ENCODE measurements at places on chromosomes 1 and 21.
A peak's percentile ranks its signal among the peaks of the same experiment; 100 is the strongest.

DNA sequence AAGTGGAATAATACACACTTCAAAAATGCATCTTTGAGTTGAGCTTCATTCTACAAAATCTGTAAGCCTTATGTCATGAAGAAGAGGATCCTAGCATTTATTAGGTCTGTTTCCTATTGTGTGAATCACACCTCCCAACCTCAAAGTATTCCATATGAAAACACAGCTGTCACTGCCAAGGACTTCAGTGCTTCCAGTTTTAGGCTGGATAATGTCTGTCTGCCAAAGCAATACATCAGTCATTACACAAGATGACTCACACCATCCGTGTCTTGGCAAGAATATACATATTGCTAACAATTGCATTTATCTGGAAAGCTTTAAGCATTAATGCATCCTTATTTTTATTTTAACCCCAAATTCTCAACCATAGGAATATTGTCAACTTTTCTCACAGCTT lies 125.7 kb upstream of the TMPRSS15 start:
- no peak for DNase-seq

GRCh38 chr1:43990271-43991199 lies 864 bp upstream of the CCDC24 start:
- no peak for DNase-seq

DNA sequence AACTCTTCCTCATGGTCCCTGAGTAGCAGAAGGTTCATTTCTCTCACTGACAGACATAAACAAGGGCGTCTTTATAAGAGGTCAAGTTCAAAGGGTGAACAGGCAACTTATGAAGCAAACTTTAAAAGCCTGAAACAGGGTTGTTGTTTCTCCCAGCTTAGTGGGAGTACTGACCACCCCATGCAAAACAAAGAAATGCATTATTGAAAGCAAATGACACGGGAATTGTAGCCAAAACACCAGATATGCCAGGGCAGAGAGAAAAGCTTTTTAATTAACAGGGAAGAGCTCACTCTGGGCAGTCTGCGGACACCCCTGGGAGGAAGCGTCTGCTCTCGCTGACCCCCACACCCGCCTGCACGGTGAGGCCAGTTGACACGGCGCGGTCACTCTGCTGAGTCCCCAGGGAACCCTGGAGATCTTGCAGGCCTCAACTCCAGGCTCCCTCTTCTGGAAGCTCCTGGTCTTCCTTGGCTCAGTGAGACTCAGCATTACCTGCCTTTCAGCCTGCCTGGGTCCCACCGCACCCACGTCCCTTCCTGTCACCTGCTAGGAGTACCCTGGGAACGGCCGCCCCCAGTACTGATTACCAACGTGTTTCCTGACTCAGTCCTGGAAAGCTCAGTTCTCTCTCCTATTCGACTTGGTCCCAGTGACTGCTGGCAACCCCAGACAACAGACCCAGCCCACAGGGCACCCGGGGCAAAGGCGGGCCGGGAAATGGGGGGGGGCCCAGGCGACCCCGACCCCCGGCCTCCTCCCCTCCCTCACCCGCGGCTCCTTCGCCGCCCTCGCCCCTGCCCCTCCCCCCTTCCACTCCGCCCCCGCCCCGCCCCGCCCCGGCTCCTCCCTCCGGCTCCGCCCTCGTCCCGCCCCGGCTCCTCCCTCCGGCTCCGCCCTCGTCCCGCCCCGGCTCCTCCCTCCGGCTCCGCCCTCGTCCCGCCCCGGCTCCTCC lies 972 bp downstream of the CFAP410 start:
- DNase-seq: peak; percentile 84

GRCh38 chr1:15151377-15151806 lies 2.2 kb upstream of the TMEM51 start:
- DNase-seq: no peak

Measured in psoas muscle (tissue), 8 donors.